ENCODE measurements at places on chromosomes 5 and 9. TPM values are rescaled to one million over a fixed set of nuclear protein-coding genes. Genes with fewer than 3 reads are reported as not detected.
A peak's percentile ranks its signal among the peaks of the same experiment; 100 is the strongest.

CDH12 gene
- total RNA-seq, result not detected

GPX3 gene
- total RNA-seq, result 13.1 TPM

CD180 gene
- total RNA-seq, result not detected

PPP3R2 gene
- total RNA-seq, result not detected

SHC3 gene
- 2.3 TPM for total RNA-seq

TMC1 gene
- total RNA-seq, result not detected

DNA sequence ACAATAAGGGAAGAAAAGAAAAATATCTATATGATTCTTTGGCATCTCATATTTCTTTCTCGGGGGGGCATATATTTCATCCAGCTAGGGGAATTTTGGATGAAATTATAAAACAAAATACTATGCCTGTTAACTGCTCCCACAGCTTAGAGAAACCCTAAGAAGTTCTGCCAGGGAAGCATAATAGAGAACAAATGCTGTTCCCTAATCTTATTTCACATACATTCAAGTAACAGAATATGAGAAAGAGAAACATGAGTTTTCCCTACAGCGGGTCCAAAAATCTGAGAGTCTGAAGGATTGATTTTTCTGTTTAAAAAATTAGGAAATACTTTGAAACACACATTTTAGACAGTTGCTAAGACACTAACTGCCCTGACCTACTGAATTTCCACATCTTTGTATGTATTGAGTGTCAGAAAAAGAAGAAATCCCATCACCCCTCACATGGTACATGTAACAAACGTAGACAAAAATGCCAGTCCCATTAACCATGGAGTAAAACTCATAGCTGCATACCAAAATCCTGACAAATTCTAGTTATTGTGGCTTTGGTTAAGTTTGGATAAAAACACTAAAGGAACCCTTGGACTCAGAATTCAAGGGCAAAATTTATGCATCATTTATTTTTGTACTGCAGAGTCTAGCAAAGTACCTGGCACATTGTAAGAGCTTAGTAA, 620.2 kb upstream of the DMAC1 start:
- DNase-seq, result no peak

GRCh38 chr5:132260051-132260450, 2.6 kb downstream of the PDLIM4 start:
- peak; percentile 87 for DNase-seq

DNA sequence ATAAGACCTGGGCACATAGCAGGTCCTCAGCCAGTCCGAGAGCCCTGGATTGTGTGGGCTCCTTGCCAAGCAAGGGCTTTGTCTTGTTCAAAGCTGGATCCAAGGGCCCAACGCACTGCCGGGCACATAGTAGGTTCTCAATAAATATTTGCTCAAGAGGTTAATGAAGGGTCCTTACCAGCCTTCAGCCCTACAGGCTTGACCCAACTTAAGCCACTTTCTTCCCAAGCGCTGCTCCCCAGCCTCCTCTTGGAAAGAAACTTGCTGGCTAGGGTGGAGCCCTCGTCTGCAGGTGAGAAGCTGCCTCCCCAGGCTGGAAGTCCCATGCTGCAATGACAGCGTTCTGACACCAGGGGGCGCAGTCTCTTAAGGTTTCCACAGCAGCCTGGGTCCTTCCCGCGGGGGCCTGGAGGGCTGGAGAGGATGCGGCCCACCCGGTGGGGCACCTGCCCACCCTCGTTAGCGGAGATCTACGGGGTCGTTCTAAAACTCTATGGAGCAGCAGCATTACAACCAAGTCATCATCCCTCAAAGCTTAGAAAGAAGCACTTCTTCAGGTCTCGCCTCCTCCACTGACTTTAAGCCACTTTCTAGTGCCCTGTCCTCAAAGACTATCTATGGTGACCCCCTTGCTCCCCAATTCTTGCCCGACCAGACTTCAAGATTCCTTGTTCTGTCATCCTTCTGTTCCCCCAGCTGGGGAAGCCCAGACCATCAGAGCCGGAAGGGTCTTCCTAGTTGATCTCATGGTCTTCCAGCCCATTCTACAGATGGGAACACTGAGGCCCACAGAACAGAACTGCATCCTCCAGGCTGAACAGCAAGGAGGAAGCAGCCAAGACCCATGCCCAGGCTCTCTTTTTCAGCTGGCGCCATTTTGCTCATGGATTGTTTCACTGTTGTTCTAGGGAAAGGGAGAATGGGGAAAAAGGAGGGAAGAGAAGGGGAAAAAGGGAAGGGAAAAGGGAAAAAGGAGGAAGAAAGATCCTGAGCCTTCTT, 115.4 kb downstream of the LHX2 start:
- peak; percentile 82 for DNase-seq

GRCh38 chr5:145104106-145104505, 731.0 kb downstream of the PRELID2 start:
- no peak for DNase-seq

- DNase-seq, result no peak
Measured at GRCh38 chr9:74447451-74448193, 49.5 kb upstream of the RORB start.

DNA sequence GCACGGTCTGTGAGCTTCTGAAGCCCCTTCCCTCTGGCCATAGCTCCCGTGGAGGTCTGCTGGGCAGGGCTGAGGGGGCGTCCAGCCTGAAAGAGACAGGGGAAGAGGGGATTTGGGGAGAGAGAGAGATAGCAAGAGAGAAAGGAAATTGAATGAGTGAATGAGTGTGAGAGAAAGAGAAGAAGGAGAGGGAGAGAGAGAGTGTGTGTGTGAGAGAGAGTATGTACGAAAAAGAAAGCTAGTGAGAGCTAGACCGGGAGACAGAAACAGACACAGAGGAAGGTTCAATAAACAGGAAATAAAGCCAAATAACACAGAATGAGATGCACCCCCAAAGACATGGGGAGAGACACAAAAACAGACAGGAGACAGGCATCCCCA, 37.4 kb downstream of the PAX5 start:
- no peak for DNase-seq

DNA sequence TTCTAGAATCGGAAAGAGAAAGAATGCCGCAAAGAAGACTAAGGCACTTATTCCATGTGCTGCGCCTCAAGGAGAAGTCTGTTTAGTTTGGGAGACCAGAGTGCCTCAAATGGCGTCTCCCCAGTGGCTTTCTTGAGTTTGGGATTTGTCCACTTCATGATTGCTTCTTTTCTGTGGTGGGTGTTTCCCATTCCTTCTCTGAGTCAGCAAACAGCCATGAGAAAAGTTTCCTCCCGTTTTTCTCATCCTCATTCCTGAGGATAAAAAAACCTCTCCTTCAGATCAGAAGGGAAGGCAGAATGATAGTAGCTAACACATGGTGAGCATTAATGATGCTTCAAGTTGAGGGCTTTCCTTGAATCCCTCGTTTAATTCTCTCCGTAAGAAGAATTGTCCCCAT, 275.9 kb upstream of the WWC1 start:
- peak; percentile 20 for DNase-seq

- DNase-seq, result no peak
Measured at GRCh38 chr5:137016783-137017324, 482.3 kb downstream of the SPOCK1 start.

- DNase-seq, result no peak
Measured at GRCh38 chr5:106853266-106853665, 817.5 kb downstream of the EFNA5 start.

- no peak for DNase-seq
Measured at GRCh38 chr9:34072410-34072809, 23.7 kb upstream of the UBAP2 start.
